Breast epithelium (tissue), 4 donors: ENCODE measurements at places on chromosomes 11 and 22.

DNA sequence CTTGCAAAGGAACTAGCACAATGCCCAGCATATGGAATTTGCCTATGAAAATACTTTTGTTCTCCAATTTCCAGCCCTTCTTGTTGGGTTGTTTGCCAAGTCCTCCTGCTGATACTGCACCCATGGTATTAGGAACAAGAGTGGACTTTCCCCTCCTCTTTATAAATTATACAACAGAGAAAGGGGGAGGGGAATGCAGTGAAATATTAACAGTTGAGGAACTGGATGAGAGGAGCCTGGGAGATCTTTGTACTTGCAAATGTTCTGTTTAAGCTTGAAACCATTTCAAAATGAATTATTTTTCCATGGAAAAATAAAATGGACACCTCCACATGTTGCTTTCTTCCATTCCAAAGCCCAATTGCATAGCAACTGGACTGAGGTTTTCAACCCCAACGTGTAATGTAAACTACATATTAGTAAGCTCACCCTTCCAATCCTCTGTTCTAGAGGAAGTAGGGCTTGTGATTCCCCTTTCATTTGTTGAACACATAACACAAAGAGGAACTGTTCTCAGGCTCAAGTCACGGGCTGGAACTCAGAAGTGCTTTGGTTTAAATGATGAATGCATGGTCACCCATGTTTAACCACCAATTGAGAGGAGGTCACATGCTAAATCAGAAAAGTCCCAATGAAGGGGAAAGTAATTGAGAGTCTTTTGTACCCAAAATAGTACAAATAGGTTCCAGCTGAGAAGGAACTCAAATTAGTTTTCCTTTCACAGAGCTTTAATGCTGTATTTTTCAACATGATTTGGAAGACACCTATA, 66.2 kb upstream of the ZC3H12C start:
- H3K4me1 ChIP-seq = no peaks in the 10 kb centered on the region
- no peak for DNase-seq
- H3K4me3 ChIP-seq = no peak overlapping the region
- H3K27me3 ChIP-seq = no peaks in the 10 kb centered on the region
- no peaks in the 10 kb centered on the region for H3K36me3 ChIP-seq
- no peak overlapping the region for H3K27ac ChIP-seq

DNA sequence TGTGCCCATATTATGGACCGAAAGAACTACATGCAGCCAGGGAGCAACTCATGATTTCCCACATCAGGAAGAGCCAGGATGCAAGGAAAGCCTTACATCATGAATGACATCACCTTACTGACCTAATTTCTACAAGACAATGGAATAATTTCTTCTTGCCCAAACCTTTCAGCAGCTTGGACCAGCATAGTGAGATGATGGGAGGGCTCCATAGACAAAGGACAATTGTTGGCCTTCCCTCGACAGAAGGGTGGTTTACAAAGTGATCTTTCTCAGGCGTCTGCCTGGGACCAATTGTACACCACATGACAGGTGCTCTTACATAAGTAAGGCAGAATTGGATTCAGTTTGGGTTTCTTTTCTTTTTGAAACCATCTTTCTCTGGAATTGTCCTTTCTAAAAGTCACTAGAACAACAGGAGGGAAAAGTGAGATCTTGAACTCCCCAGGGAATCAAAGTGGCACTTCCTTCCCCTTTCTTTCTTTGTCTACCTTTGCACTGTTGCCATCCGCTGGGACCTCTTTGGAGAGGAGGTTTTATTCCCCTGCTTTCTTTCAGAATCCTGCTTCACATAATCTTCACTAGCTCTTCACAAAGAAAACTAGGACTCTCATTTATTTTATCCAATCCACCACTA, 51.7 kb upstream of the PAK1 start:
- H3K4me3 ChIP-seq = no peak overlapping the region
- no peak overlapping the region for H3K27ac ChIP-seq
- no peaks in the 10 kb centered on the region for H3K4me1 ChIP-seq
- no peaks in the 10 kb centered on the region for H3K36me3 ChIP-seq

DNA sequence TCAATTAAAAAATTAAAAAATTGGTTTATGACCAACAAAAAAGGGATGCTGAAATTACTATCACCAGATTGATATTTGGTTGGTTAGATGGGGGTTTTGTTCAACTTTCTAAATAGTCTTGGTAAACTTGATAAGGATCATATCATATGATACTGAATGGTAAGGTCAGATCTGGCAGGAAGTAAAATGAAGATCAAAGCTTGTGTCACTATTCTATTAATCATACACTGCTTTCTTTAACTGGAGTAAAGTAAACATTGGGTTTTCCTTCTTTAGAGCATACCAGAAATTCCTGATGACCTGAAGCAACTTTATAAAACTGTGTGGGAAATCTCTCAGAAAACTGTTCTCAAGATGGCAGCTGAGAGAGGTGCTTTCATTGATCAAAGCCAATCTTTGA, 40.2 kb downstream of the RRM1 start:
- peaks cover 6% of the 10 kb centered on the region for H3K36me3 ChIP-seq
- H3K27me3 ChIP-seq = no peaks in the 10 kb centered on the region
- no peak overlapping the region for H3K27ac ChIP-seq
- DNase-seq = no peak

DNA sequence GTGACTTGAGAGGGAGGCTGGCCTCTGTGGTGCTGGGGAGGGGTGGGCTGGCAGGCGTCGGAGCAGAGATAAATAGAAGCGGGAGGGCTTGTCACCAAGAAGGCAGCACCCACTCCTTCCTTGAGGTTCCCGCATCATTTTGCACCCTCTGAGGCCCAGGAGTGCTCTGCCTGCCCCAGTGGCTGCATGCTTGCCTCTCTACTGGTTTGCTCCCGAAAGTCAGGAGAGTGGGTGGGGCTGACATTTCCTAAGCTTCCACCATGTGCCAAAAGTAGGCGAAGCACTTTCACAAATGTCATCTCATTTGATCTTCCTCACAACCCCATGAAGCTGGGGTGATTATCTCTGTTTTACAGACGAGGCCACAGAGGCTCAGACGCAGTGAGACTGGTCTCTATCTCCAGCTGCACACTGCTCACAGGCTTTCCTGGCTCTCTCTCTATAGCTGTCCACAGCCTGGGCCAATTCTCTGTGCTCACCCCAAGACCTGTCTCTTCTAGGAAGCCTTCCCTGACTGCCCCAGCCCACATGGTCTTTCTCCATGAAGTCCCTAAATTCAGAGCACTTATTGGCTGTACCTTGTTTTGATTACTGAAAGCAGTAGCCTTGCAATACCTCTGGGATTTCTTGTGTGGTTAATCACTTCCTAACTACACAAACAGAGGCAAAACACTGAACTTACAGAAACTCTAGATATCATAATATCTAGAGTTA, 2.6 kb upstream of the UCP3 start:
- no peaks in the 10 kb centered on the region for H3K36me3 ChIP-seq
- H3K4me3 ChIP-seq = no peak overlapping the region
- DNase-seq = no peak
- H3K27ac ChIP-seq = no peak overlapping the region
- H3K27me3 ChIP-seq = no peaks in the 10 kb centered on the region

- H3K4me3 ChIP-seq = no peak overlapping the region
- no peaks in the 10 kb centered on the region for H3K36me3 ChIP-seq
- H3K27me3 ChIP-seq = no peaks in the 10 kb centered on the region
- no peak for DNase-seq
Observed at GRCh38 chr11:30314625-30315024, 8.3 kb upstream of the ARL14EP start.

DNA sequence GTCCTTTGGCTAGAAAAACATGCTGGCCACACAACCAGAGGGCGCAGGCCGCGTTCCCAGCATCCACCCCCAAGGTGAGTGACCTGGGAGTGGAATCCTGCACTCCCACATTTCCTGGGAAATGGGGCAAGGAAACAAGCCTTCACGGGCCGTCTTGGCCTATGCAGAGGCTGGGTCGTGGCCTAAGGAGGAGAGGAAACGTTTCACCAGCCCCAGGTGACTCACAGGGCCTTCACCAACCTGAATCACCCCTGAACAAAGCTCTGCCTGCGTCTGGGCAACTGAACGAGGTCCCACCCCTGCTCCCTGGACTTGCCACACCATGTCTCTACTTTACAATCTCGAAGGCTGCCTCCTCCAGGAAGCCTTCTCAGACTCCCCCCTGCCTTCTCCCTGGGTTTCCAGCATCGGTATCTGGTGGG, 13.2 kb downstream of the MYH9 start:
- no peaks in the 10 kb centered on the region for H3K27me3 ChIP-seq
- peaks cover 13% of the 10 kb centered on the region for H3K4me1 ChIP-seq
- no peak for DNase-seq
- no peaks in the 10 kb centered on the region for H3K36me3 ChIP-seq
- H3K4me3 ChIP-seq = no peak overlapping the region
- peak overlapping the region; percentile 95 for H3K27ac ChIP-seq

- no peak for DNase-seq
- no peaks in the 10 kb centered on the region for H3K27me3 ChIP-seq
- no peaks in the 10 kb centered on the region for H3K4me1 ChIP-seq
- no peaks in the 10 kb centered on the region for H3K36me3 ChIP-seq
- no peak overlapping the region for H3K4me3 ChIP-seq
Observed at GRCh38 chr11:6646071-6646470, 9.5 kb downstream of the DCHS1 start.

DNA sequence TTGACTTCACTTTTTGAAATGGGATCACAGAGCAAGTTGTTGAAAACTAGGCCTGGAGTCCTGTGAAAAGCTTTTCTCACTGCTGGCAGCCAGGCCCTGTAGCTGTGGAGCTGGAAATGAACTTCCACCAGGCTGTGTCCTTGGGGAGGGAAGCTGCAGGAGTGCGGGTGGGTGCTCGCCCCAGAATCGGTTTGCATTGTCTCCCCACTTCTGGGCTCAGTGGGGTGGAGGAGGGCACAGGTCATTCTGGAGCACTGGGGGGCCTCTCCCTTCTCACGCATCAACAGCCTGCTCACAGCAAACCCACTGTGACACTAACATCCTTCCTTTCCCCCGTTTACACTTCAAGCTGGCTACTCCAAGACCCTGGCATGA, 15.2 kb downstream of the GLB1L2 start:
- no peak overlapping the region for H3K4me3 ChIP-seq
- no peaks in the 10 kb centered on the region for H3K4me1 ChIP-seq
- no peaks in the 10 kb centered on the region for H3K27me3 ChIP-seq
- DNase-seq = no peak

- H3K4me1 ChIP-seq = peaks cover 10% of the 10 kb centered on the region
- H3K36me3 ChIP-seq = no peaks in the 10 kb centered on the region
- H3K27me3 ChIP-seq = no peaks in the 10 kb centered on the region
- H3K4me3 ChIP-seq = no peak overlapping the region
Observed at GRCh38 chr22:46061124-46061500, 84.2 kb upstream of the WNT7B start.

- DNase-seq = no peak
- no peaks in the 10 kb centered on the region for H3K27me3 ChIP-seq
- H3K36me3 ChIP-seq = no peaks in the 10 kb centered on the region
- no peaks in the 10 kb centered on the region for H3K4me1 ChIP-seq
Observed at GRCh38 chr22:31637891-31638618, 24.0 kb downstream of the PISD start.

- DNase-seq = no peak
- no peaks in the 10 kb centered on the region for H3K36me3 ChIP-seq
- H3K4me3 ChIP-seq = no peak overlapping the region
Observed at GRCh38 chr11:45247433-45247832, 38.7 kb downstream of the SYT13 start.

DNA sequence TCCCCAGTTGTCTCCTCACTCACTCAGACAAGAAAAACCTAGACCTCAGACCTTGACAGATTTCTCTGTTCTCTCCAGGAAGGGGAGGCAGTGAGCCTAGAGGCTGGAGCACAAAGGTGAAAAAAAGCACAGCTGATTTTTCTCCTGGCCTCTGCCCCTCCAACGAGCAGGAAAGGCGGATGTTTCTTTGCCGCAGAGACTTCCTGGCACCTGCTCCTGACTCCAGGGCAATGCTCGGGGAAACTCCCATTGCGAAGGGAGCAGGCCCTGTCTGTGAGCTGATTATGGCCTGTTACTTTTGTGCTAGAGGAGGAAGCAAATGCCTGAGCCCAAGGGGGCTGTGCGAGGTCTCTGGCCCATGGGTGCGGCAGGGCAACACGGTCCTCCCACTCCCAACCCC, 25.4 kb downstream of the MS4A10 start:
- no peak overlapping the region for H3K27ac ChIP-seq
- no peaks in the 10 kb centered on the region for H3K4me1 ChIP-seq
- H3K36me3 ChIP-seq = no peaks in the 10 kb centered on the region
- H3K4me3 ChIP-seq = no peak overlapping the region
- no peak for DNase-seq
- no peaks in the 10 kb centered on the region for H3K27me3 ChIP-seq

GRCh38 chr11:109241988-109242536, 179.9 kb upstream of the C11orf87 start:
- no peaks in the 10 kb centered on the region for H3K27me3 ChIP-seq
- no peaks in the 10 kb centered on the region for H3K4me1 ChIP-seq
- no peak overlapping the region for H3K27ac ChIP-seq
- no peak for DNase-seq
- no peak overlapping the region for H3K4me3 ChIP-seq
- no peaks in the 10 kb centered on the region for H3K36me3 ChIP-seq

DNA sequence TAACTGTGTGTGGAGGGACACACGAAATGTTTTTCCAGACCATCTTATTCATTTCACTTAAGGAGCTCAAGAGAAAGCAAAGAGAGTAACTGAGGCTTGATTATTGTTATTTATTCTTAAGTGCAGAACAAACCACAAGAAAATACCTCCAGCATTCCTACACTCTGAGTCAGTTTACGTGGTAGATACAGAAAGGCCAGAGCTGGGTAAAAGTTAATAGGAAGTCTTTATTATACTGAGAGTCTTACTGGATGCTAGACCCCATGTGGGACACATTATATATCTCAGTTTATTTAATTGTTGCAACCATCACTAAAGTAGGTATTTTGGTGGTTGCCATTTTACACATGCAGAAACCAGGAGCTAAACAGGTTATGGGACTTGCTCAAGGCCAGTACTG, 261.4 kb upstream of the POU2AF2 start:
- H3K4me1 ChIP-seq = no peaks in the 10 kb centered on the region
- DNase-seq = no peak
- H3K36me3 ChIP-seq = no peaks in the 10 kb centered on the region
- no peaks in the 10 kb centered on the region for H3K27me3 ChIP-seq

GRCh38 chr11:106381895-106382294, 304.4 kb downstream of the AASDHPPT start:
- H3K27me3 ChIP-seq = no peaks in the 10 kb centered on the region
- H3K36me3 ChIP-seq = no peaks in the 10 kb centered on the region
- no peaks in the 10 kb centered on the region for H3K4me1 ChIP-seq
- H3K4me3 ChIP-seq = no peak overlapping the region
- H3K27ac ChIP-seq = no peak overlapping the region
- no peak for DNase-seq

GRCh38 chr11:13052130-13052571, 43.0 kb downstream of the RASSF10 start:
- no peaks in the 10 kb centered on the region for H3K4me1 ChIP-seq
- no peak overlapping the region for H3K4me3 ChIP-seq
- H3K27me3 ChIP-seq = no peaks in the 10 kb centered on the region
- H3K27ac ChIP-seq = no peak overlapping the region

- DNase-seq = no peak
- no peaks in the 10 kb centered on the region for H3K4me1 ChIP-seq
- no peak overlapping the region for H3K4me3 ChIP-seq
- H3K27ac ChIP-seq = no peak overlapping the region
- H3K27me3 ChIP-seq = no peaks in the 10 kb centered on the region
Observed at GRCh38 chr11:109752212-109752825, 330.3 kb downstream of the C11orf87 start.
